ENCODE measurements at places on chromosomes 6 and 20. TPM values are rescaled to one million over a fixed set of nuclear protein-coding genes. Genes with fewer than 3 reads are reported as not detected.

Gene RIPOR2
- 2.1 TPM for total RNA-seq

Gene EIF2S2
- total RNA-seq: 87.1 TPM

Gene PSMB9
- 5.7 TPM for total RNA-seq

Gene SLC25A27
- 18.1 TPM for total RNA-seq

Gene HDGFL1
- total RNA-seq: not detected

Gene SMAP1
- total RNA-seq: 24.2 TPM

Gene DXO
- total RNA-seq: 28.9 TPM

Gene ANGPT4
- total RNA-seq: not detected

Gene CST5
- 0.79 TPM for total RNA-seq

Gene PRSS35
- total RNA-seq: 6.5 TPM

Gene GPR6
- not detected for total RNA-seq

Gene POPDC3
- 1.1 TPM for total RNA-seq

Gene BMP6
- total RNA-seq: 1.8 TPM

Gene SLC22A23
- 36.6 TPM for total RNA-seq

Gene DLL1
- 11.7 TPM for total RNA-seq

Gene RIPPLY2
- 1.6 TPM for total RNA-seq

Gene TOX2
- 1.5 TPM for total RNA-seq

Gene MLIP
- total RNA-seq: 0.43 TPM

Gene OGFR
- 42.8 TPM for total RNA-seq

Gene MUC22
- 1.6 TPM for total RNA-seq

Gene TCF19
- total RNA-seq: 18.9 TPM

Gene CTAGE9
- not detected for total RNA-seq

Gene LY6G5B
- 13.9 TPM for total RNA-seq

Gene TREML2
- not detected for total RNA-seq

Gene PPT2
- 46.9 TPM for total RNA-seq

Gene EMILIN3
- 10.3 TPM for total RNA-seq

Gene HLA-DQA1
- total RNA-seq: not detected

Gene NQO2
- total RNA-seq: 19.1 TPM

Gene TMEM74B
- total RNA-seq: 12.0 TPM
